ENCODE measurements at places on chromosomes 16 and 17.

GRCh38 chr16:57536306-57537193 lies at the start of gene CCDC102A:
TSS of gene CCDC102A (minus strand) at chr16:57536571. CDS start at chr16:57529177, 7,394 bp downstream.
- no peak for DNase-seq

DNA sequence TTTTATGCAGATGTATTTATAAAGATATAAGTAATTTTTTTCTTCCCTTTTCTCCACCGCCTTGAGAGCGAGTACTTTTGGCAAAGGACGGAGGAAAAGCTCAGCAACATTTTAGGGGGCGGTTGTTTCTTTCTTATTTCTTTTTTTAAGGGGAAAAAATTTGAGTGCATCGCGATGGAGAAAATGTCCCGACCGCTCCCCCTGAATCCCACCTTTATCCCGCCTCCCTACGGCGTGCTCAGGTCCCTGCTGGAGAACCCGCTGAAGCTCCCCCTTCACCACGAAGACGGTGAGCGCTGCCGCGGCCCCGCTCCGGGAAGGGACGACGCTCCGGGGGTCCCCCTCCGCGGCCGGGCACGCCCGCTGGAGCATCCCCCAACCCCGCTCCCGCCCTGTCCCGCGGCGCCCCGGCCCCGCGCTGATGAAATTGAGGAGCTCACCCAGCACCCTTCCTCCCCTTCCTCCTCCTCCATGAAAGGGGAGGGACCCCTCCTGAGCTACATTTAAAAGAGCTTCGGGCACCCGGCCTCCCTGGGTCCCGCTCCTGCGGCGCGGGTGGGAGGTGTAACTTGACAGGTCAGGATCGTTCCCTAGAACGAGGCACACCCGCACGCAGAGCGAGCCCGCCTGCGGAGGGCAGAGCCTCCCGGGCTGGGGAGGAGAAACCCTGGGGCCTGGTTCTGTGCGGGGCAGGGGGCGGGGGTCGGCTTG lies 706 bp downstream of the HLF start:
- no peak for DNase-seq

GRCh38 chr16:46962629-46963028 lies 10.8 kb downstream of the DNAJA2 start:
- no peak for DNase-seq

- no peak for DNase-seq
These were observed 319.8 kb downstream of the SEC14L1 start for GRCh38 chr17:77460514-77461046.

DNA sequence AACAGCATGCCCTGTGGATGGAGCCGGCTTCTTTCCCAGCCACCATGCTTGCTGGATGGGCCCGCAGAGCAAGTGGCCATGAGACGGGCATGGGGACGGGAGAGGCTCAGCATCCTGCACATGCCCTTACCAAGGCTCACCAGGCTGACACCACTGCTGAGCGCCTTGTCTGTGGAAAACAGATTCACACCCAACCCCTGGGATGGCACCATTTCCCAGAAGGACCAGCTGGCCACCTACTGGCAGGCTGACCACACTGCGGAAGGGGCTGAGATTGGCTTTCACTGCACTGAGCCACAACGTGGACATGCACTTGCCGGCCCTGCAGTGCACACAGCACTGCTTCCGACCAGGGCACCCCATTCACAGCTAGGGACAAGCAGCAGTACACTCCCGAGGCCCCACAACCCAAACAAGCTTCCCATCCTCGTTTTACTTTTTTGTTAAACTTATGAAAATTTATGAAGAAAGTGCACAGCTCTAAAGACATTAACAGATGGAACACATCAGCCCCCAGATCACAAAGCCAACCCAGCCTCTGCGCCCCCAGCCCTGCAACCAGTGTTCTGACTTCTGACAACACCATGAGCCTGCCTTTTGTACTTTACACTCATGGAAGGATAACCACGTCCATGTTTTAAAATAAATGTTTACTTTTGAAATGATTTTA lies 13.9 kb upstream of the KRTAP17-1 start:
- no peak for DNase-seq

DNA sequence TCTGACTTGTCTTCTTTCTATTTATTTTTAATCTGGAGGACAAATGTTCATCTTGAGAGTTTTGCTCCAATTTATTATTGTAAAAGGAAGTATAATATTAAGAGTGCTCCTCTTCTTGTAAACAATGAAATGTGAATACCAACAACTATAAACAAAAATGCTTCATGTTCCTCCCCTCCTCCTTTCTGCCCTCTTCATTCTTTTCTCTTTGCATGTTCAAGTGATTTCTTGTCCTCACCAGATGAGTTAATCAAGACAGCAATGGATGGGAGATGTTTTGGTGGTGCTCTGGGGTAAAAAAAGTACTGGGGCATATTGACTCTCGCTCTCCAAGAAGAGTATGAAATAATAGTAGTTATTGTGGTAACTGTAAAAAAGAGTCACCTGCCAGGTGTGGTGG lies 24.3 kb downstream of the ITGB3 start:
- no peak for DNase-seq

GRCh38 chr16:24526701-24527495 lies 12.5 kb upstream of the RBBP6 start:
- no peak for DNase-seq

- no peak for DNase-seq
These were observed 94.9 kb downstream of the TOX3 start for GRCh38 chr16:52451971-52452421.

DNA sequence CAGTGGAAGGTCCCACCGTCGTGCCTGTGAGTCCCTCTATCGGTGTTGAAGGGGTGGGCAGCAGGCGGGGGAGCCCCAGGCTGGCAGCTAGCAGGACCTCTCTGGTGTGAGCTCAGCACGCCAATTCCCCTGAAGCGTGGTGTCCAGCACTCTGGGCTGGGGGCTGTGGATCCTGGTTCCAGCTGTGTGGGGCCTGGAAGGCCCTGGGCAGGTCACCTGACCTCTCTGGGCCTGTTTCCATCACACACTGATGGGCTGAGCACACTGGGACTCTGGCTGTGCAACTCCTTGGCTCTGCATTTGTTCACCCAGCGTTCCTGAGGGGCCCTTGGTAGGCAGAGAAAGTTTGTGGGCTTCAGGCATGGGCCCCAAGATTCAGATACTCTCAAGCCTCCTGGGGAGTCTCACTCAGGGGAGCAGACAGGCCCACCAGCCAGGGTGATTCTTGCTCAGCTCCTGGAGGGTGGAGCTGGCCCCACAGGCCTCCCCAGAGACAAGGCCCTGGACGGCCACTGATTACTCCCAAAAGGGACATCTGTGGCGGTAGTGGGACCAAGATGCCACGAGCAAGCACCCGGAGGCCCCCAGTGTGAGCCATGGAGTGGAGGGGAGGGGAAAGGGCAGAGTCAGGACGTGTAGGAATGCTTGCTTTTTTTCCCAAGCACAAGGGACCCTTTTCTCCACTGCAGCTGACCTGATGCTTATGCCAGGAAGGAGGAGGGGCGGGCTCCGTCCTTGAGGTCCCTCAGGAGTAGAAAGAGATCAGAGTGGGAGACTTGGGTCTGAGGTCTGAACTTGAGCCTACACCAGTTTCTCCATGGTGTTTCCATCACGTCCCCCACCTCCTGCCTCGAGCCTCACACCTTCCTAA lies 8.5 kb downstream of the SCGB1C2 start:
- DNase-seq, result peak; percentile 10
